ENCODE measurements at places on chromosomes 16 and 17.

- DNase-seq, result no peak
Measured at GRCh38 chr16:10093576-10093975, 88.7 kb downstream of the GRIN2A start.

GRCh38 chr17:74296548-74296936, 22.5 kb downstream of the DNAI2 start:
- no peak for DNase-seq

GRCh38 chr17:42767512-42767911, 5.7 kb upstream of the VPS25 start:
- no peak for DNase-seq

DNA sequence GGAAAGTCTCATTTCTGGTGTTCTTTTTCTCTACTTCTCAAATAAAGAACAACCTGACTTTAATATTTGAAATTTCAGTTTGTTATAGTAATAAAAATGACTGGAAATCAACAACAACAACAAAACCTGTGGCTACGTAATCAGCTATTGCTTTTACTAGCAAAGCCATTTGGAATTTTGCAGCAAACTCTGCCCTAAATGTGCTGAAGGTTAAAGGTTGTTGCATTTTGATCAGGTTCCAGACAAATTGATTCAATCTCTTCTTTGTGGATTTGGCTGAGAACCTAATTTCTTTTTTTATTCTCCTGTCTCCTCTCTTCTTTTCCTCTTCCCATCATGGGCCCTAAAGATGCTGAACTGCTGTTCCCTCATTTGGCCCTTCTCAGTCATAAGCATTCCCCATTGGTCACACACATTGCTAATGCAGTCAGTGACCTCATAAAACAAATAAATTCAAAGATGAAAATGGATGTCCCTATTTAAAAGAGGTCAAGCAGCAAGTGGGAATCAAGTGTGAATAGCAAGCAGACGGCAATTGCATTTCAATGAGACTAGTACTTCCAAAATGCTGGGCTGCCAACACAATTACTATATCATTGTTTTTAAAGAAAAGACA, 795.1 kb upstream of the CDH8 start:
- DNase-seq, result no peak

GRCh38 chr17:28540231-28540630, 12.2 kb downstream of the UNC119 start:
- no peak for DNase-seq

- no peak for DNase-seq
Measured at GRCh38 chr17:27558842-27559505, 72.0 kb upstream of the LGALS9 start.

- DNase-seq, result no peak
Measured at GRCh38 chr16:48536614-48537200, 73.3 kb downstream of the N4BP1 start.

Data from CD8-positive, alpha-beta T cell (primary cell).